ENCODE measurements at places on chromosomes 5 and 9.

DNA sequence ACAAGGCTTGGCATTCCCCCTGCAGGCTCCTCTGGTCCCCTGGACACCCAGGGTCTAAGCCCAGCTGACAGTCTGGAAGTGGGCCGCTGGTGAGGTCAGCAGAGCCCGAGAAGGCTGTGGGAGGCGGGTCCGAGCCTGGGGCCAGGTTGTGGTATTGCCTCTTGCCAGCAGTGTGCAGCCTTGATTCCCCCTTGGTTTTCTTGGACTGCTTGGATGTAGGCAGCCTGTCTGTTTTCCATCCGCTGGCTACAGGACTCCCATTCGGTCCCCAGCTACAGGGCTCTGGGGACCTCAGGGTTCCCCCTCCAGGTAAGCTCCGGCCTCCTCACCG, 1.6 kb downstream of the AIF1L start:
- DNase-seq: peak; percentile 37
- peaks cover 7% of the 10 kb centered on the region for H3K27me3 ChIP-seq
- no peaks in the 10 kb centered on the region for H3K36me3 ChIP-seq
- peak overlapping the region; percentile 83 for H3K4me3 ChIP-seq

DNA sequence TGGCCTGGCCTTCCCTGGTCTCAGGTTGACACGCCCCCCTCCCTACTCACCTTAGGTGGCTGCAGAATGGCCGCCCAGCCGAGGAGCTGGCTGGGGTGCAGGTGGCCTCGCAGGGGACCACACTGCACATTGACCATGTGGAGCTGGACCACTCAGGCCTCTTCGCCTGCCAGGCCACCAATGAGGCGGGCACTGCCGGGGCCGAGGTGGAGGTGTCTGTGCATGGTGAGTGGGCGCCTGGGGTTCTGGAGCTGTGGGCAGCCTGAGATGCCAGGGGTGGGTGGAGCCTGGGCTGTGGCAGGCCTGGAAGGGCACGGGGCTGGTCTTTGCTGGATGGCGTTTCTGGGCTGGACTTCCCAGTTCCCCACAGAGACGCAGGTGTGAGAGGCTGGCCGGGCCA, 88.7 kb upstream of the ASS1 start:
- no peak overlapping the region for H3K4me3 ChIP-seq
- H3K27me3 ChIP-seq: no peaks in the 10 kb centered on the region
- peaks cover 9% of the 10 kb centered on the region for H3K36me3 ChIP-seq
- H3K4me1 ChIP-seq: no peaks in the 10 kb centered on the region

- H3K27me3 ChIP-seq: no peaks in the 10 kb centered on the region
- no peak overlapping the region for H3K4me3 ChIP-seq
- no peak for DNase-seq
Observed at GRCh38 chr5:139574641-139575312, 13.6 kb downstream of the UBE2D2 start.

DNA sequence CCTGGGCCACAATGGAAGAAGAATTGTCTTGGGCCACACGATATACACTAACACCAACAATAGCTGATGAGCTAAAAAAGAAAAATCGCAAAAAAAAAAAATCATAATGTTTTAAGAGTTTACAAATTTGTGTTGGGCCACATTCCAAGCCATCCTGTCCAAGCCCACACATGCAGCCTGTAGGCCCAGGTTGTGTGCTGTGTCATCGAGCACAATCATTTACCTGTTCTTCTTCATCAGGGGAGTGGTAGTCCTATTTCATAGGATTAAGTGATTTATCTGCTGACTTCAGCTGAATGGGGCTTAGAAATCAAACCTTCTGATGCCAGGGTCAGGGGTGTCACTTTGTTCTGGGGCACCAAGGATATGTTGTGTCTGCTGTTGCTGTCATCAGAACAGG, 44.6 kb upstream of the ELL2 start:
- H3K4me1 ChIP-seq: no peaks in the 10 kb centered on the region
- H3K36me3 ChIP-seq: no peaks in the 10 kb centered on the region
- no peaks in the 10 kb centered on the region for H3K27me3 ChIP-seq
- H3K4me3 ChIP-seq: no peak overlapping the region

DNA sequence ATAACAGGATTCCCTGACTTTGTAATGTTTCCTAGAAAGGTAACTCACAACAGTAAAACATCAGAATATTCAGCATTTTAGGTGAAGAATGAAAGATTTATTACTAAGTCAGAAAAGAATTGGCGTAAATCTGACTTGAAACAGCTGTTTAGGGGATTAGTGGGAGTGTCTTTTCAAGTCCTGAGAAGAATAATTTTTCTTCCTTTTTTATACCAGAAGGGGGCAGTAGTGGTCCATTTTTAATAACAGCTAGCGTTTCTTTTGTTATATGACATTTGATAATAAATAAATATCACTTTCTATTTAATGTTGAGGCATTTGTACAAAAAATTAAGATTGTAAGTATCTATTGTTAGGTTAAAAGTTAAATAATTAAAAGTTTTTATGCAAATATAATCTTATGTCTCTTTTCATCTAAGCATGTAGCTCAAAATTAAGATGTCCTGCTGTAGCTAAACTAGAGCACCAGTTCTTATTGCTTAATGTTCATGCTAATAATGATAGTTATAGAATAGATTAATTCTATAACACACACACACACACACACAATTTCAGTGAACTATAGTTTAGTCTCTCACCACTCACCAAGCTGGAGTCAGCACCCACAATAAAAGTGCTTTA, 258.7 kb upstream of the ARRDC3 start:
- no peak for DNase-seq
- no peaks in the 10 kb centered on the region for H3K4me1 ChIP-seq
- no peak overlapping the region for H3K27ac ChIP-seq
- no peaks in the 10 kb centered on the region for H3K27me3 ChIP-seq

GRCh38 chr9:28598408-28598807, 1025.1 kb upstream of the C9orf72 start:
- H3K27me3 ChIP-seq: no peaks in the 10 kb centered on the region
- DNase-seq: no peak
- no peak overlapping the region for H3K4me3 ChIP-seq
- H3K36me3 ChIP-seq: no peaks in the 10 kb centered on the region
- no peaks in the 10 kb centered on the region for H3K4me1 ChIP-seq

GRCh38 chr9:68546596-68547390, 6.1 kb upstream of the TMEM252 start:
- no peak overlapping the region for H3K4me3 ChIP-seq
- H3K4me1 ChIP-seq: peaks cover 16% of the 10 kb centered on the region
- no peak overlapping the region for H3K27ac ChIP-seq
- no peaks in the 10 kb centered on the region for H3K27me3 ChIP-seq
- no peak for DNase-seq

DNA sequence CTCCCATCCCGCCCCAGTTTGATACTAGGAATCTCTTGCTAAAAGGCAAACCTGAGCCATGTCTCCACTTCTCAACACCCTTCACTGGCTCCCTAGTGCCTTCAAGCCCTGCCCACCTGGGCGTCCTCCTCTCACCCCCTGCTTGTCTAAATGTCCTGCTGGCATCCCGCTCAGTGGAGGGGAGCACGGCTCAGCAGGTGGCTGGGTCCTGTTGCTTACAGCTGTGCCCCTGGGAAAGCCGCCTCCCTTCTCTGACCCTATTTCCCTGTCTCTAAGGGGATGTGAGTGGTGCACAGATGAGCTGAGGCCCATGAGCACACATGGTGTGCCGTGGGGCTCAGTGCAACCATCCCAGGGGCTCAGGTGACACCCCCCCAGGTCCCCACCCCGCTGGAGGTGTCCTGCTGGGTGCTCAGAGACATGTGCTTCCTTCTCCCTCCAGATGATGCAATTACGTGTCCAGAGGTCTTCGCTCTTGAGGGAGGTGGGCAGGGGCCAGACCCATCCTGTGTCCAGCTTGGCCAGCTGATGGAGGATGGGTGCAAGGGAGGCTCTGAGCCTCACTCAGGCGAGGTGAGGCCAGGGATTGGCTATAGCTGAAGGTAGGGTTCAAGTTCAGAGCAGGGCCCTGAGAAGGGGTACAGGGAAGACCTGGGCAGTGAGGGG, 24.1 kb downstream of the FLT4 start:
- H3K4me3 ChIP-seq: no peak overlapping the region
- H3K27me3 ChIP-seq: peaks cover 8% of the 10 kb centered on the region
- H3K36me3 ChIP-seq: no peaks in the 10 kb centered on the region
- no peaks in the 10 kb centered on the region for H3K4me1 ChIP-seq

GRCh38 chr5:137245438-137245837, 253.7 kb downstream of the SPOCK1 start:
- H3K27me3 ChIP-seq: no peaks in the 10 kb centered on the region
- no peak overlapping the region for H3K27ac ChIP-seq
- H3K4me3 ChIP-seq: no peak overlapping the region
- no peaks in the 10 kb centered on the region for H3K36me3 ChIP-seq
- H3K4me1 ChIP-seq: no peaks in the 10 kb centered on the region
- DNase-seq: no peak

- H3K4me3 ChIP-seq: no peak overlapping the region
- H3K27me3 ChIP-seq: no peaks in the 10 kb centered on the region
- H3K36me3 ChIP-seq: no peaks in the 10 kb centered on the region
- H3K4me1 ChIP-seq: no peaks in the 10 kb centered on the region
- H3K27ac ChIP-seq: no peak overlapping the region
- no peak for DNase-seq
Observed at GRCh38 chr9:35956651-35957050, 1.3 kb downstream of the OR2S2 start.

DNA sequence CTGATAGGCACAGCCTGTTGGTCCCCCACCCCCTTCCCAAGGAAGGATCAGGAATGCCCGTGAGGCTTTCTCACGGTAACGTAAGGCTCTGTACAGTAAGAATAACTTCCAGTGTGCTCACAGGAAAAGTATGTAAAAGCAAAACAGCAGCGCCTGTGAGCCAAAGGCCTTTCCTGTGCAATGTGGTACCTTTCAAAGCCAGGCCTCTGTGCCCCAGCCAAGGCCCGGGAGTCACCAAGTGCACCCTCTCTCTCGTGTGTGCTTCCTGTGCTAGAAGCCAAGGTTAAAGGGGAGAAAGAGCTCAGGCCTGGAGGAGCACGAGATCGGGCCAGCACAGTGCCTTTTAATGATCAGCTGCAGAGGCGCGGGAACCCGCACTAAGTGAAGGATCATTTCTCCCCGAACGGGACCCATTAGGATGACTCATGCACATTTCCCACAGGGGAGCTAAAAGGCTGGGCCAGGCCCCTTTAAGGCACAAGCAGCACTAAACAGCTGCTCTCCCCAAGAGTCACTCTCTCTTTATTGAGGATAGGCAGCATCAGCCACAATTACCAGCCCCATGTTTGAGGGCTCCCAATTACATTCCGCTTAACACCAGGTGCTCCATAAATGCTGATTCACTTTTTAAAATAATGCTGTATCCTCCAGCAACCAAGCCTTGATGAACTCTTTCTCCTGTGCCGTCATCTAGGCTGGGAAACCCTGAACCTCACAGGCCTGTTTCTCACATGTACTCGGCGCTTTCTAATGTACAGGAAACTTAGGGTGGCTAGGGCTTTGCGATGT, 42.8 kb downstream of the SHB start:
- peak overlapping the region; percentile 64 for H3K27ac ChIP-seq
- no peaks in the 10 kb centered on the region for H3K36me3 ChIP-seq

DNA sequence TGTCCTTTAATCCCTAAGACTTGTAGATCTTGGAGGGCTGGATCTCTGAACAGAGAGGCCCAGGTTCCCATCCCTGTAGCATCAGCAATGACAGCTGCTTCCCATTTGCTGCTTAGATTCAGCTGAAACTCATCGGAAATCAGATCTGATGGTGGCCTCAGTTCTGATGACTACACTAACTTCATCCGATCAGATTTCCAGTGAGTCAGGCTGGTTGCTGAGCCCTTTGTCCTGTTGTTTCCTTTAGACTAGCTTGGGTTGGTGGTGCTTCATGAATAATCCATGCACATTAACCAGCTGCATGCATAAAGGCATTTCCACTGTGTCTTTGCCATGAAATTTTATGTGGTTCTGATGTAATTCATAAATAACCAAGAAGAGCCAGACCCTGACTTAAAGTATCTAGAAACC, 195.2 kb upstream of the TUT7 start:
- no peak overlapping the region for H3K27ac ChIP-seq
- H3K27me3 ChIP-seq: no peaks in the 10 kb centered on the region
- no peak overlapping the region for H3K4me3 ChIP-seq
- DNase-seq: no peak
- no peaks in the 10 kb centered on the region for H3K4me1 ChIP-seq

DNA sequence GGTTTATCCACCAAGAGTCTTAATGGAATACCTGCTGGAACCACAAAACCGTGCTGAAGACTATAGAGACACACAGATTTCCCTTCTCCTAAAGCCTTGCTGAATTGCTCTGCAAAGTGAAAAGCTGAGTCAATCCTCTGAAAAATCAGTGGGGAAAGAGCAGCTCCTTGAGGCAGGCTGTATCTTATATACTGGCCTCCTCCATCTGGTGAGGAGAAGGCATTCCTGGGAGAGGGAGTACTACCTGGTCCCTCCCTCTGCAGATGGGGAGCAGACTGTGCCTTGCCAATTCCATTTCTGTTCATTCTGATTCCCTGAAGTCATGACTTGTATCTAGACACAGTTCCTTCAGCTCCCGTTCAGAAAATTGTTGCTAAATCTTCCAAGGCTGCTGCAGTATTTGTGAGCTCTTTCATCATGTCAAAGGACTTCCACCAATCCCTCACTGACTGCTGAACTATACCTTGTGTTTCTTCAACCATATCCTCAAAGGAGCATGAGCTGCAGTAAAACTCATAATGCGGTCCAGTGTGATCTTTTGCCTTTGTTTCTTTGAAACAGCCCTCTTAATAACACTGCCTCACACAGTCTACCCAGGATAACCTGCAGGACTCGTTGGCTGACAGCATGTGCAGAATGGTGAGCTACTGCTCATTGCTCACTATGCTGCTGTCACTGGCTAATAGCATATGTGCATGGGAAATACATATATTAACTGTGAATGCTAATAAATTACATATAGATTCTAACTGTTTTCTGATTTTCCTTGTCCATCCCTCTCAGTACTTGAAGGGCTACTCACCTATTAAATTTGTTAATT, 84.5 kb downstream of the FOXD1 start:
- H3K27ac ChIP-seq: no peak overlapping the region
- no peak overlapping the region for H3K4me3 ChIP-seq
- H3K36me3 ChIP-seq: no peaks in the 10 kb centered on the region
- no peak for DNase-seq
- H3K27me3 ChIP-seq: no peaks in the 10 kb centered on the region

GRCh38 chr5:73273379-73274050, 100.5 kb downstream of the TMEM174 start:
- H3K36me3 ChIP-seq: no peaks in the 10 kb centered on the region
- DNase-seq: no peak
- H3K27ac ChIP-seq: no peak overlapping the region
- H3K27me3 ChIP-seq: peaks cover 20% of the 10 kb centered on the region
- H3K4me1 ChIP-seq: no peaks in the 10 kb centered on the region

DNA sequence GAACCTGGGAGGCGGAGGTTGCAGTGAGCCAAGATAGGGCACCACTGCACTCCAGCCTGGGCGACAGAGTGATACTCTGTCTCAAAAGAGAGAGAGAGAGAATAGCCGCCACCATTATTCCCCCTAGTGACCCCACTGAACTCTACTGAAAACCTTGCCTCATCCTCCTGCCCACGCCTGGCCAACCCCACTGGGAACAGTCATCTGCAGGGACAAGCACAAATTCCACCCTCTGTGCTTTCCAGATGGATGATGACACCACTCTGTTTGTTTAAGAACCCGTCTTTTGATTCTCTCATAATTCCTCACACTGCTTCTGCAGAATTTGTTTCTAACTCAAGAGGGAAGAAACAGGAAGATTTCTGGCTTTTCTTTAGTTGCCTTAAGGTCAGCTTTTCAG, 12.2 kb downstream of the BHMT2 start:
- H3K36me3 ChIP-seq: no peaks in the 10 kb centered on the region
- no peaks in the 10 kb centered on the region for H3K27me3 ChIP-seq
- H3K4me1 ChIP-seq: peaks cover 7% of the 10 kb centered on the region
- no peak overlapping the region for H3K4me3 ChIP-seq
- no peak for DNase-seq

Data from heart right ventricle (tissue), 16 donors.